ENCODE measurements at places on chromosomes 5 and 9.

DNA sequence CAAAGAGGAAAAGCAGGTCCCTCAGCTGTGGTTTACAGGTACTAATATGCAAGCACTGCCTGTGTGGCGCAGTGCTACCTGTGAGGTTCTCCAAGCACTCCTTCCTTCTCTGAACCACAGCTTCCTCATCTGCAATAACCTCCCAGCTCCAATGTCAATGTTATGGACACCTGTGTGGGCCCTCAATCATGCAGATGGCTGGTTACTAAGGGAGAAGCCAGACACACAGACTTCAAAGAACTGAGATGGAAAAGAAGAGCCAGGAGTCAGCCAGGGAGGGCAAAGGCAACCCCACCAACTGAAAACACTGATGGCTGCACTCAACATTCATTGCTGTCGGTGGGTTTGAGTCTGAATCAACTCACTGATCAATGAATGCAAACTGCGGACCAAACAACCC is 77.7 kb downstream of the NR6A1 start:
- DNase-seq, result no peak

GRCh38 chr9:110152704-110153374 is 55.1 kb downstream of the C9orf152 start:
- peak; percentile 45 for DNase-seq

DNA sequence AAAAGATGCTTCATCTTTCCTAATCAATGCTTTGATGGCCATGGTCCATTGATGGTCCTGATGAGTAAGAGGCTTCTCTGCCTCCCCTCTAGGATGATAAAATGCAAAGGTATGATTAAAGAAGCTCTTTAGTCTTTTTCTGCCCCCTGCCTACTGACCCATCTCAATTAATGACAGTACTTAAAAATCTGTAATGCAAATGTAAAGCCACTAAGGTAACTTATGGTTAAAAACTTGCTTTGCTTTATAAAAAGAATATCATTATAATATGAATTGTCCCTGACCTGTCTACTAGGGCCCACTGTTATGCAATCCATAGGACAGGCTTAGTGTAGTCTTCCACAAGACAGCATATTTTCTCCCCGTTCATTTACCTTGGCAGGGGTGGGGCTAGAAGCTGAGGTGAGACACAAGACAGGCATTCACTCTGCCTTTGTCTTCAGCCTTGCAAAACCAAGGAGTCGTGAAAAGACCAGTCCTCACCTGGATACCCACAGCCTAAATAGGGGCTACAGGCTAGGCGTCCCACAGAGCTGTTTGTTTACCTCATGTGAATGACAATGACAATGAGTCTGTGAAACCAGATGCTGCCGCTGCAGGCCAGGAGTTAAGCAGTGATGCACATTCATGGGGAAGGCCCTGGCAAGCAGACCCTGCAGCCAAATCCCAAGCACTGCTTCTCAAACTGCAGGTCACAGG is 60.4 kb downstream of the BNC2 start:
- DNase-seq, result no peak

- DNase-seq, result no peak
These were observed 12.9 kb downstream of the ARHGAP26 start for GRCh38 chr5:142782976-142783530.

GRCh38 chr9:86856259-86856658 is 91.0 kb downstream of the GAS1 start:
- no peak for DNase-seq

GRCh38 chr5:74367934-74368333 is 272.6 kb downstream of the ENC1 start:
- no peak for DNase-seq

GRCh38 chr9:113876993-113877368 is 872 bp downstream of the ZNF618 start:
- DNase-seq, result no peak

- DNase-seq, result peak; percentile 98
These were observed 335.8 kb upstream of the DAB2 start for GRCh38 chr5:39760385-39761198.

DNA sequence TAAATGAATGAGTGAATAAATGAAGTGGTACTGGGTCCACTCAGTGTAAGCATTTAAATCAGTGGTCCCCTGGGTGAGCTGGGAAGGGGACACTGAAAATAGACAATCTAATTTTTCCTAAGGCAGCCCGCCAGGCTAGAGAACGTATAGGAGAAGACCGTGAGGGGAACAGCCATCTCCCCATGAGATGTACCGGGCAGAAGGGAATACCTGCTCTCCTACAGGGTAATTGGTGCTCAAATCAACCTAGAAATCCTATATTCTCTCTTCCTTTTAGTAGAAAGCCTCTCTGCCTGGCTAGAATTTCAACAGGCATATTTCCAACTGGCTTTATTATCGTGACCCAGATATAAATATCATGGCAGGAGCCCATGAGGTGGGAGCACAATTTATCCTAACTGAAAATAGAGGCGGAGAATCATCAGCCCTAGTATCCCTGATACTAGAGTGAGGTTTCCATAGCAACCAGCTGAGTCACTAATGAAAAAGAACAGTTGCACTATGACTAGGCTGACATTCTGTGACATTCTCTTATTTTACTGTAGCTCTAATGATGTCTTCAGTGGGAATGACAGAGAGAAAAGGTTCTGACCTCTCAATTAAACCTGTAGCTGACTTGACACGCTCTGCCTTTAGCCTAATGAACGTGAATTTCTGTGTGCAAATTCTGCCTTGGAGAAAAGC is 96.5 kb upstream of the CAST start:
- no peak for DNase-seq

GRCh38 chr9:25517701-25518100 is 160.5 kb downstream of the TUSC1 start:
- DNase-seq, result no peak

GRCh38 chr9:136991993-136992818 is at the start of gene PAXX:
Gene PAXX, plus strand, starts transcription at chr9:136992422. Its CDS starts 22 bp downstream, at chr9:136992444.
- DNase-seq, result peak; percentile 35

- peak; percentile 75 for DNase-seq
These were observed at the start of gene TUSC1 for GRCh38 chr9:25678147-25678666. Gene TUSC1, minus strand, starts transcription at chr9:25678444. Its CDS starts 132 bp downstream, at chr9:25678312.

GRCh38 chr5:11069041-11069440 is 308.0 kb upstream of the DAP start:
- peak; percentile 51 for DNase-seq

GRCh38 chr5:177357459-177358351 is at the start of gene RGS14:
Gene RGS14, plus strand, starts transcription at chr5:177357924. Its CDS starts 101 bp downstream, at chr5:177358025.
- DNase-seq, result no peak

DNA sequence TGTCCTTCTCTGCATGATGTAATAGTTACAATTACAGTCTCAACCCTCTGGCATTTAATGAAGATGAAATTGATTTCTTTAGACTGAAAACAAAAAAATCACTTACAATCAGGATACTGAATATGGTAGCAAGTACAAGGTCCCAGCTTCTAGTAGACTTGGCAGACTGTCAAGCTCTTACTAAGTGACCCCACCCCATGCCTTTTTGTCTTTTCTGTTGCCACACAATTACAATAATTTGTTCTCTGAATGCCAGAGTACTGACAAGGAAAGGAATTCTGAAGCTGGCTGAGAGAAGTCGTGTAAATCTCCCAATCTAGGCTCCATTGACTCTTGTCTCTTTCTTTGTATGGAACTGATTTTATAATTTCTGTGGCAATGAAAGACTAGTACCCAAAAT is 154.2 kb downstream of the TMC1 start:
- DNase-seq, result no peak

GRCh38 chr9:7510199-7510598 is 289.4 kb downstream of the DMAC1 start:
- no peak for DNase-seq

GRCh38 chr9:114281473-114282103 is 41.3 kb upstream of the ORM1 start:
- no peak for DNase-seq

GRCh38 chr9:38404314-38404713 is 11.8 kb downstream of the ALDH1B1 start:
- DNase-seq, result no peak

DNA sequence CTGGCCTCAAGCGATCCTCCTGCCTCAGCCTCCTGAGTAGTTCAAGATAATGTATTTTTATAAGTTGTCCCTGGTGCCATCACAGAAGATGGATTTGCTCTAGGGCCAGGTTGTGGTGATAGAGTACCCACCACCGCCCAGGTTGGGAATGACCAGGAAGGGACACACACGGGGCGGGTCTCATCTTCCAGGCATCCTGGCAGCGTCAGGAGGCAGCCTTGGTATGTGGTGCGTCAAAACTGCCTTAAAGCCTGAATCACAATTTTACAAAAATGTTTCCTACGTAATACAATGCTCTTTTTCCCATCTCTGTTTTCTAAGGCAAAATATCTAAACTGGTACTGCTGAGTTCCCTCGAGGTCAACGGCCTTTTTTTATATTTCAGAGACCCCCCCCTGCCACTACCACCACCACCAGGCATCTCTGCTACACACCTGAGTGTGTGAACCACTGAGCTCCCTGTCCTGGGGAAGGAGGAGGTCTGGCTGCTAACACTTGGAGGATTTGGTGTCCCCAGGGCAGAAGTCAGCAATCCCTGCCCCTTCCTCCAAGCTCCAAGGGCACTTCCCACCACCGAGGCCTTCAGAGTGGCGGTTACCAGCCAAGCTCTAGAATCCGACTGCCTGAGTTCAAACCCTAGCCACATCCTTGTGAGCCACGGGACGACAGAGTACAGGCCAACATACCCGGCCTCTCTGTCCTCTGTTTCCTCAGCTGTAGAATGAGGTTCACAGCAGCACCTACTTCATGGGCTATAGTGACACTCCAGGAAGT is 47.3 kb downstream of the SLC6A7 start:
- DNase-seq, result no peak

- no peak for DNase-seq
These were observed 55.0 kb upstream of the KCNMB1 start for GRCh38 chr5:170444181-170444580.

- peak; percentile 15 for DNase-seq
These were observed 267.2 kb downstream of the RAB3C start for GRCh38 chr5:58849921-58850667.

DNA sequence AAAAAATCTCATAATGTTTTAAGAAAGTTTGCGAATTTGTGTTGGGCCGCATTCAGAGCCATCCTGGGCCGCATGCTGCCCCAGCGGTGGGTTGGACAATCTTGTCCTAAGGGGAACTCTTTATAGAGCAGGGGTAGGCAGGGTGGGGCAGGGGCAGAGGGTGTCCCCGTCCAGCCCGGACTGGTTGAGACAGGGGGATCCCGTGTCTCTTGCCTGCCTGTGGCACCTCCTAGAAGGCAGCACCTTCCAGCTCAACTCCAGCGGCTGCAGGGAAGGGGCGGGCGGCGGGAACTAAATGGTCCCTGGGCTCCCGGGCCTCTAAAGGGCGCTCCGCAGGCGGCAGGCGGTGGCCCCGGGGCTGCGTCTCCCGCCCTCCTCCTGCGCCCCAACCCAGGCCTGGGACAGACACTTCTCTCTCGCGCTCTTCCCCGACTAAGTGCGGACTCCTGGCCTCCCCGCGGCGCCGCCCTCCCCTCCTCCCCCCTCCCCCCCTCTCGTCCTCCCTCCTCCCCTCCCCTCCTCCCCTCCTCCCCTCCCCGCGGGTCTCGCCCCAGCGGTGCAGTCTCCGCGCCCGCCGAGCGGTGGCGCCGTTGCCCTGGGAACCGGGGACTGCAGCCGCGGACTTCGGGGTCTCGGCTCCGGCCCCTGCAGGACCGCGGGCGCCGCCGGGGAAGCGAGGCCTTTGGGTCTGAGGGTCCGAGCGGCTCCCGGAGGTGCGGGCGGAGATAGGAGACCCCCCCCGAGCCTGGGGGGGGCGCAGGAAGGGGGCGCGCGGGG is 132.6 kb downstream of the MRPL36 start:
- DNase-seq, result no peak
